WERI-Rb-1 (cell line): ENCODE measurements at places on chromosomes 16 and 17.

- peak; percentile 6 for DNase-seq
These were observed 117.2 kb upstream of the METRNL start for GRCh38 chr17:82962163-82962720.

DNA sequence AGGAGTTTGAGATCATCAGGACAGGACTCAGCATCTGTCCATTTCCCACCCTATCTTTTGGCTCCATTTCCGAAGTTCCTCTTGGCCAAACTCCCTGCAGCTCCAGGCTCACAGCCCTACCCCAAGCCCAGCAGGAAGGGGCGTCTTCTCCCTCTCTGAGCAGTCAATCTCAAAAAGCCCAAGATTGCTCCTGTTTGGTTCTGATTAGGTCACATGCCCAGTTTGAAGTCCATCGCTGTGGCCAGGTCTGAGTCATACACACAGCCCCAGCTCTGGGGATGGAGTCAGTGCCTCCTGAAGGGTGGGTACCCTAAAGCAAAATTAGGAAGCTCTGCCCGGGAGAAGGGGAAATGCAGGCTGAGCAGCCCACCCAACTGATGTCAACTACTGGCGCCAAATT, 23.9 kb downstream of the SNX20 start:
- no peak for DNase-seq

DNA sequence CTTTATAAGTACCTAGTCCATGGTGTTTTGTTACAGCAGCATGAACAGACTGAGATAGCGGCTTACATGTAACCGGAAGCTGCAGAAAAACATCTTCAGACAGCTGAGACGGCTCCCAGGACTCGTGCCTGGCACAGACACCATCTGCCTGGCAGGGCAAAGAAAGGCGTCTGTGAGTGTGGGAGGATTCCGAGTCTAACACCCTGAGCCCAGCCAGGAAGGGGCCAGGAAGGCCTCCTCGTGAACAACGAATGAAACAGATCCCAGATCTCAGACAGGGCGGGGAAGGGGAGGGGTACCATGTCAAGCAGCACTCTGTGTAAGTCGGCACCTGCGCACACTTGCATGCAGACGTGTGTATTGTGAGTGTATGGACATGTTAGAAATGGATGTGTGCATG, 4.4 kb upstream of the CSNK1D start:
- DNase-seq = no peak

GRCh38 chr17:48441231-48441711, 11.3 kb upstream of the SKAP1 start:
- DNase-seq = no peak

DNA sequence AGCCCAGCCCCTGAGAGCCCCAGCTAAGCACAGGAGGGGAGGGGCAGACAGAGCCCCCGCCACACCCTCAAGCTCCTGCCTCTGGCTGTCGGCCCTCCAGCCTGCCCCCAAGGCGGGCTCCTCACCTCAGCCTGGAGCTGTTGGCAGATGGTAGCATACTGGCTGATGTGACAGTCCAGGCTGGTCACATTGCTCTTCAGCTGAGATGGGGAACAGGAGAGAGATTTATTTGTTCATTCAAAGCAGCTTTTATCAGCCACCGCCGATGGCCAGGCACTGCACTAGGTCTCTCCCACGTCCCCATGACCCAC, 14.8 kb downstream of the KIF18B start:
- DNase-seq = no peak

DNA sequence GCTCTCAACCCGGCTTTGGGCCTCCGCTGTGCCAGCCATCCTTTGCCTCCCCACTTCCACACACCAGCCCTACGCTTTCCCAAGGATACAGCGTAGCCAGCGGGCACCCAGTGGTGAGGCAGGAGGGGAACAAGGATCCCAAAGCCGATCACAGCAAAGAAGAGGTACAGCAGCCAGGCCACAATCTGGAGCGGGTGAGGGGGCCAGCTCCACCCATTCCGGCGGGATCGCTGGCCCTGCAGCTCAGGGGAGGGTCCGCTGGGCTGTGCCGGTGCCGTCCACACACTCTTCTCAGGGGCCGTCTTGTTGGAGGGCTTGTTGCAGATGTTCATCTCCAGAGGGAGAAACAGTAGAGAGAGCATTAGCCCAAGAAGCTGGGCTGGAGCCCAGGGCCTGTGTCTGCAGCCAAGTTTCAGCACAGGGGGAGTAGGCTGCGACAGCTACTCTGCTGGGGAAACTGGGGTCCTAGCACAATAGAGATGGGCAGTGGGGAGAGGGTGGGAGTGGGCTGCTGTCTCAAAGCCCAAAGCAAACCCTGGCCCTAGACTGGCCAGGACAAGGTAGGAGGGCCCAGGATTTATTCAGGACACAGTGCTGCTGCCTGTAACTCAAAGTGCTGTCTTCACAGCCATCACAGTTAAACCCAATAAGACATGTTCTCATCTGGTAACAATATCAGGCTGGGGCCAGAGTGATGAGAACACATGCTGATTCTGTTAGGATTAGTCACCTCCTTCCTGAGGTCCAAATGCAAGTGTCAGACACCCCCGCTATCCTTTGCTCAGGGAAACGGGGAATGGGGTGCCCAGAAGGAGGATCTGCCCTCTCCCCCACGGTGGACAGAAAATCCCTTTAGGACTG, 9.9 kb downstream of the ZDHHC1 start:
- no peak for DNase-seq

DNA sequence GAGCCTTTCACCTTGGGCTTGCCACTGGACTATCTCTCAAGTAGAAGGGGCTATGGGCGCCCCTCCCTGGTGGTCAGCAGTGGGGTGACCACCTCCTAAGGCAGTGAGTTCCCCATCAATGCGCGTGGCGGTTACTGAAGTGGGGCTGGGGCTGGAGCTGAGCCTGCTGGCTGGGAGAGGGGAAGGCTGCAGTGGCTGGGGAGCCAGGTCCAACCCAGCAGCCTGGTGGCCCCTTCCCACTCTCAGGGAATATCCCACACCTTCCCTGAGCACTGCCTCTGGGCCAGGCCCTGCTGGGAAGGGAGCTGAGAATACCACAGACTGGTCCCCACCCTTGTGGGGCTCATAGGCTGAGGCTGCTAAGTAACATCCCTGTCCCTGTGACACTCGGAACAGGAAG, 19.8 kb upstream of the MPRIP start:
- DNase-seq = no peak

DNA sequence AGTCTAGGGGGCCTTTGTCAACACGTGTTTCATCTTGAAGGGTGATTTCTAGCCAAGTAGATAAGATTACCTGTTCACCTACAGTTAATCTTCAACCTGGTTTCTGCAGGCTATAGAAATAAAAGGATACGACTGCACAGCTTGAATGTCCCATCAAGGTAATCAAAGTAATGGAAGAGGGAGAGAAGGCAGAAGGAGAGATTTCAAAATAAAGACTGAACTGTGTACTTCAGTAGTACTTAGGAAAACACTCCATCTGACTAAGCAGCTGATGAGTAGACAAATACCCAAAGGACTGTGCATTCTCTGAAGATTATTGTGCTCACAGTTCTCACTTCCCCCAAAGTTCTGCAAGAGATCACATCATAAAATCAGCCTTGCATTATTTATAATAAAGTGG, 5.8 kb upstream of the RFFL start:
- DNase-seq = peak; percentile 30

DNA sequence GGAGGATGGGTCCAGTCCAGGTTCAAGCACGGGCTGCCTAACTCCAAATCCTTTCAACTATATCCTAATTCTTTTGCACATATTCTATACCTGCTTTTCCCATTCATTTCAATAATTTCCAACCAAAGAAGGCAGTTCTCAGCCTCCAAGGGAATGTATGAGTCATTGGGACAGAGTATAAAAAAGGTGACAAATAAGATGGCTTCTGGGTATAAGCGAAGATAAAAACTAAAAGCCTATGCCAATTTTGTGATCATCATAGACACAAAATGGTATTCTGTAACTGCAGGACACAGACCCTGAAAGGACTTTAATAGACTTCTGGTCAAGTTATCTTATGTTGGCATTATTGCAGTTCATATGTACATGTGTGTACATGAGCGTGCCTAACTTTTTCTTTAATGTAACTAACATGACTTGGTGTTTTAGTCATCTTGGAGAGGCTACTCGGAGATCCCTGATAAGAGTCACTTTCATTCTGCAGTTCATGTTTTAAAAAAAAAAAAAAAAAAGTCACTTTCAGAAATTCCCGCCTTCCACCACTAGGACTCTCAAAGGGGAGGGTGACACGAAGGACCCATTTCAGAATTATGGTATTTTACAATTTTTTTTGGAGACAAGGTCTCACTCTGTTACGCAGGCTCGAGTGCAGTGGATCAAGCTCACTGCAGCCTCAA, 17.3 kb downstream of the COG1 start:
- no peak for DNase-seq

GRCh38 chr17:64572682-64573154, 65.9 kb downstream of the CEP95 start:
- no peak for DNase-seq

DNA sequence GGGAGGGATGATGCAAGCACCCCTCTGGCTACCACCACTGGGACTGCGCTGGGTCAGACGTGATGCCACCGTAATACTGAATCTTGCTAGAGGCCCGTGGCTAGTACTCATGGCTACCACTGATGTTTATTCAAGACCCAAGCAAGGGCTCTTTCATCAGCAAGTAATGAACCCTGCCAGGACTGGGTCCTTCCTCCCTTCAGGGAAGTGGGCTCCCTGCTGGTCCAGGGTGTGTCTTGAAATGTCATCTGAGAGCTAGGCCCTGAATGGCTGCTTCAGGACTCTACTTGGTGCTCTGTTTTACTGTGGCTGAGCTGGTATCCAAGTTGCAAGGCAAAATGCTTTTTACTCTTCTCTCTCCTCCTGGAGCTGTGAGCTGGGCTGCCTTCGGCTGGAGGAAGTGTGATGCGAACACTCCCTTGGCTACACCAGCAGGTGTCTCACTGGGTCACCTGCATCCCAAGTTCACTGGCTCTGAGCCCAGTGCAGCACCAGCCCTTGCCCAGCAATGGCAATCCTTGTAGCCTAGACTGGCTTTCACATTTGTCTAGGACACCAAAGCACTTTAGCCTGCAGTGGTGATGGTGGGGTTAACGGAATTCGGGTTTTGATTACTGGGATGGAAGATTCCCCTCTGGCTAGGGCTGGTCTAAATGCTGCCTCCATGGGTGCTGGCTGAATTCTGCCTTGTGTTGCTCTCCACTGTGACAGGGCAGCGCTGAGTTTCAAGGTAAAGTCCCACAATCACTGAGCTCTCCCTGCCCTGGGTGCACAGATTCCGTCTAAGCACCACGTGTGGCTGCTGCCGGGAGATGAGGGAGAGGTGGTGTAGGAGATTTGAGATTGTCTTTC, 98.6 kb downstream of the USP22 start:
- peak; percentile 74 for DNase-seq

DNA sequence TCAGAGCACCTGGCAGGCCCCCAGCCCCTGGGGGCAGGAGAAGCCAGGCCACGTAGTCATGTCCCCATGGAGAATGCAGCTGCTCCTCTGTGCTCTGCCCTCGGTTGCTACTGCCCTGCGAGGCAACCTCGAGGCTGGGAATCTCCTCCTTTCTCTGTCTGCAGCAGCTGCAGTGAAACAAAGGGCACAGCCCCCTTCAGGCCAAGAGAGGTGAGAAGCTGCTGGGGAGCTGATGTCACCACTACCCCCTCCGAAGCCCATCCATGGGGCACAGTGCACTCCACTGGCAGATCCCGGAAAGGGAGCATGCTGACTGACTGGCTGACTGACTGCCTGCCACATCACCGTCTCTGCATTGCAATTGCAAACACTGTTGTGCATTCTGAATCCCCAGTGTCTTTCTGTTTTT, 103.7 kb downstream of the GRIN2A start:
- peak; percentile 70 for DNase-seq

GRCh38 chr17:77441940-77442339, 301.2 kb downstream of the SEC14L1 start:
- no peak for DNase-seq

DNA sequence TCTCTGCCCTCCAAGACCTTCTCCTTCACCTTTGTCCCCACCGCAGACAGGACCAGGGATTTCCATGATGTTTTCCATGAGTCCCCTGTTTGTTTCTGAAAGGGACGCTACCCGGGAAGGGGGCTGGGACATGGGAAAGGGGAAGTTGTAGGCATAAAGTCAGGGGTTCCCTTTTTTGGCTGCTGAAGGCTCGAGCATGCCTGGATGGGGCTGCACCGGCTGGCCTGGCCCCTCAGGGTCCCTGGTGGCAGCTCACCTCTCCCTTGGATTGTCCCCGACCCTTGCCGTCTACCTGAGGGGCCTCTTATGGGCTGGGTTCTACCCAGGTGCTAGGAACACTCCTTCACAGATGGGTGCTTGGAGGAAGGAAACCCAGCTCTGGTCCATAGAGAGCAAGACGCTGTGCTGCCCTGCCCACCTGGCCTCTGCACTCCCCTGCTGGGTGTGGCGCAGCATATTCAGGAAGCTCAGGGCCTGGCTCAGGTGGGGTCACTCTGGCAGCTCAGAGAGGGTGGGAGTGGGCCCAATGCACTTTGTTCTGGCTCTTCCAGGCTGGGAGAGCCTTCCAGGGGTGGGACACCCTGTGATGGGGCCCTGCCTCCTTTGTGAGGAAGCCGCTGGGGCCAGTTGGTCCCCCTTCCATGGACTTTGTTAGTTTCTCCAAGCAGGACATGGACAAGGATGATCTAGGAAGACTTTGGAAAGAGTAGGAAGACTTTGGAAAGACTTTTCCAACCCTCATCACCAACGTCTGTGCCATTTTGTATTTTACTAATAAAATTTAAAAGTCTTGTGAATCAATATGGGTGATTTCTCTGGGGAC, 12.2 kb downstream of the CX3CL1 start:
- DNase-seq = no peak

DNA sequence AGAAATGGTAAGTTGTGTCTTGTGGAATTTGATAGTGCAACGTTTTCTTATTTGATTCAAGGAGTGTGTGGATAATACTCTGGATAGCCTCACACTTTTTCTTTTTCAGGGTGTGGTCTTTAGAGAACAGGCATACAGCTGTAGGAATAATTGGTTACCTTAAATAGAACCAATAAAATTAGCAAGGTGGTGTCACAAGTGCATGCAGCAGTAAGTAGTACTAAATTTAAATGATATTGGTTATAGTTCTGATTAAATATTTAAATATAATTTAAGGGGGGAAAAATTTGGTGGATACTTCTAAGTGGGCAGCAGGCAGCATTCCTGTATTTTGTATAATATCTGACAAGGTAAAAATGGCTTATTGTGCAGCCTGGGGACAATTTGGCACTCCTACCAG, 3.7 kb downstream of the HAPSTR1 start:
- no peak for DNase-seq

GRCh38 chr16:717450-718245, 2.7 kb downstream of the METRN start:
- no peak for DNase-seq

GRCh38 chr16:64627288-64627687, 494.6 kb downstream of the CDH11 start:
- no peak for DNase-seq

GRCh38 chr17:882827-883585, 96.6 kb downstream of the NXN start:
- no peak for DNase-seq

GRCh38 chr16:84042879-84043485, 387 bp upstream of the SLC38A8 start:
- DNase-seq = peak; percentile 35

GRCh38 chr17:32275060-32276042, 9.7 kb downstream of the RHBDL3 start:
- DNase-seq = peak; percentile 62

- no peak for DNase-seq
These were observed 593.5 kb upstream of the SOX9 start for GRCh38 chr17:71527311-71527710.
